ENCODE measurements at places on chromosomes 1 and 21.

GRCh38 chr1:204623365-204623893 lies 62.1 kb downstream of the LRRN2 start:
- no peak for DNase-seq

- no peak for DNase-seq
Observed at GRCh38 chr1:226599636-226600238, 51.2 kb downstream of the STUM start.

DNA sequence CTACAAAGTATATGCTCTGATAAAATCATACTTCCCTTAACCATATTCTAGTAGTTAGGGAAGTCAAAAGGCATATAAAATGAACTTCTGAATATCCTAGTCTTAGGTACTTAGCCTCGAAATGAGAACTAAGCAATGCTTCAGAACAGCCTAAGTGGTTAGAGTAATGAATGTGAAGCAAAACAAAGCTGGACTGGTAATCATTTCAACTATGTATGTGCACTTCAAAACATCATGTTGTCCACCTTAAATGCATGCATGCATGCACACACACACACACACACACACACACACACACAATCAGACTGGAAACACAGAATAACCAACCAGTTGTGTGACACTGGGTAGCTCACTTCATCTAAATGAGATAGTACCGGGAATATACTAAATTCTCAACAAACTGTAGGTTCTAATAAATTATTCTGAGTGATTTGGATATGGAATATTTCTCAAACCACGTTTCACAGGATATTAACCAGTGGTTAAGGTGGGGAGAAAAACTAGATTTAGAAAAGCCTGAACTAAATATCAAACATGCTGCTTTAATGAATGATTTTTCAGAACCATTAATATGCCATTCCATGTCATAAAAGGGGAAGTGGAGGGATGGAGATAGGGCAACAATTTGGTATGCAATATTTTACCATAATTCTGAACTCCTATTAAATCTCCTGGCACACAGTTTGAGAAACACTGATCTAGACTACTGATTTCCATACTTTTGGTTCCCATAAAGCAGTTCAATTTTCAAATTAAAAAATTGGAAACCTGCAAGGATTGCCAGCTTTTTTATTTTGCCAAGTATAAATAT lies 19.5 kb downstream of the RNF115 start:
- DNase-seq, result no peak

- no peak for DNase-seq
Observed at GRCh38 chr21:29235714-29236197, 63.0 kb upstream of the BACH1 start.

- DNase-seq, result no peak
Observed at GRCh38 chr1:56304975-56305374, 274.4 kb downstream of the PLPP3 start.

- no peak for DNase-seq
Observed at GRCh38 chr1:245501633-245502032, 346.8 kb downstream of the KIF26B start.

- DNase-seq, result no peak
Observed at GRCh38 chr21:14995695-14996490, 68.9 kb downstream of the NRIP1 start.

DNA sequence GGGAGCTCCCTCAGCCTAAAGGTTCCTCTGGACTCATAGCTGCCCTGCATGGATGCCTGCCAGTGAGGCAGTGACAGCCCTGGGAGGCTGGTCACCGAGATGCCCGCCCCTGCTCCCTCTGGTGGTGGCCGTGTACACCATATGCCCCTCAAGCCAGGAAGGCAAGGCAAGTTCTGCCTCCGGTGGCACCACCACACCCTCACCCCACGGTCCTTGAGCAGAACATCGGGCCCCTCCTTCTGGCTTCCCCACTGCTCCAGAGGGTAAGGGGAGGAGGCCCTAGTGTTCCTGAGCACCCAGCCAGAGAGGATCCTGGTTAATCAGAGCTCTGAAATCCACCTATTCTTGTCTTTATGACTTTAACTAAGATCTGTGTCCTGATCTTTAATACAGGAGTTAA lies 1.5 kb upstream of the S100A14 start:
- DNase-seq, result peak; percentile 72

DNA sequence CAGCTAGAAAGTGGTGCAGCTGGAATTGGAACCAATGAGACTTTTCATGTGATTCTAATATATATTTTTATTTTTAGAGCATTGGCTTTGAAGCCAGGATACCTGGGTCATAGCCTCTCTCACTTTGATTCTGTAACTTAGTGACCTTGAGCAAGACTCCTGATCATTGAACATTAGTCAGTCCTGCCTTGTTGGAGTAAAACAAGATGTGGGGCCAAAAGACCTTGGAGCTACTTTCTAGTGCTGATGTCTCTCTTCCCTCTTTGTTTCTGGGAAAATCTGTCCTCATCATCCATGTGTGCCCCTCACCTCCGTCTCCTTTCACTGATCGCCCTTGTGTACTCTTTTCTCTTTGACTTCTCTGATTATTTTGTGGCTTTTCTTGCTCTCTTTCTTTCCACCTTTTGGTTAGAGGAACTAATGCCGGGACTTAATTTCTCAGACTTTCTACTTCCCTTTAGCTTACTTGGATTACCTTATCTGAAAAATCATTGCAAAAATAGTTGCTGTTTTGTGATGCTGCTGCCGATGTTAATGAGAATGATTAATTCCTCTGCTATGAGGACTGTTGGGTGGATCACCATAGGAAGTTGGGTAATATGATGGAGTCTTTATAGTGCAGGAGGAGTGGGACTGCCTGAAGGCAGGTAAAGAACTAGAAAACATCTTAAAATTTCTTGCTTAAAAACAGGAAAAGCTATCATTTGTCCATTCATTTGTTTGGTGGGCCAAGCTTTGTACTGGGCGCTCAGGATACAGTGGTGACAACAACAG lies 72.0 kb downstream of the NOS1AP start:
- no peak for DNase-seq

DNA sequence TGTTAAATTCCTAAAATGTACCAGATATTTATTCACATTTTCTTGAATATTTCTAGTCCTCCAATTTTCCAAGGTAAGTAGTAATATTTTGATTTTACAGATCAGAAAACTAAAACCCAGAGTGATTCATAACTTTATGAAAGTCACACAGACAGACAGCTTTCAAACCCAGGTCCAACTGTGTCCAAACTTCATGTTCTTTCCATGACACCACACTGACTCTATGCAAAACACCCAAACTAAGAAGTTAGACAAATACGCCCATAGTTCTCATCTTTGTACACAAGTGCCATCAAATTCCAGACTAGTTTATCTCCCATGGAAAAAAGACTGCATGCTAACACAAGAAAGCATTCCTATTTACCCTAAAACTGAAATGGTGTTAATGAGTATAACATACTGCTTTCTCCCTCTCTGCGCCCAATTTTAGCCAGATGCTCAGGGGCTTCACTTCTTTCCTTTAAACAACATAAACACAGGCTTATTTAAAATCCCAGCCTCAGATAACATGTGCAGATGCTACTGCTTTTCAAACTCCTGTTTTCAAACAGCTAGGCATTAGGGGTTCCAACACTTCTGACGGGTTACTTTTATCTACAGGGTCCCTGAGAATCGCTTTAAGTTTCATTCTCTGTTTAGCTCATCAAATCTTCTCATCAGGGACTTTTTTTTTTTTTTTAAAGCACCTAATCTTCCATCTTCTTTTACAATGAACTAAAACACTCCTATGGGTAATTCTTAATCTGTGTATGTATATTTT lies 44.6 kb downstream of the WASF2 start:
- DNase-seq, result no peak

DNA sequence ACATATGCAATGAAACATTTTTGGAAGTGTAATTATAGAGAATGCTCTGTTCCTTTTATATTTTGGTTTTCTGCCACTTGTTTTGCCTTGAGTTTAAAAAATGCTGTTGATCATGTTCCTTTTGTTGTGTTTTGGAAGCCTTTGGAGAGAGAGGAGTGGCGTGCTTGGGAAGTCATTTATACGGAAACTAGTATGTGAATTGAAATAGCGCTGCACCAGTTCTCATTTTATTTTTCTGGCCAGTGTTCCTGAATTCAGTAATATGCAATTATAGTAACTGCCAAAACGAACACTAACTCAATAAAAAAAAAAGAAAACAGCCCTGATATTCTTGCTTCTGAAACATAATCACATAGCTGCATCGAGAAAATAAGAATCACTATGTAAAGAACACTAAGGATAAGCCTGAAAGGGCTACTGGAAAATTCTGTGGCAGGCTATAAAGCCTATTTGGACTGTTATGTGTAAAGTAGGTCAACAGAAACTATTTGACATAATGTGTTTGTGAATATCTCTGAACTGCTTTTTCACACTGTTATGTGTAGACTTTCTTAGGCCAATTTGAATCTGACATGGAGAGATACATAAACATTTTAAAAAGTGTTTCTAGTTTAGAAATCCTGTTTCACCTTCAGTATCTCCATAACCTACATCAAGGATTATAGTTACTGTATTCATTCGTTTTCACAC lies 742.0 kb downstream of the KCNT2 start:
- DNase-seq, result no peak

DNA sequence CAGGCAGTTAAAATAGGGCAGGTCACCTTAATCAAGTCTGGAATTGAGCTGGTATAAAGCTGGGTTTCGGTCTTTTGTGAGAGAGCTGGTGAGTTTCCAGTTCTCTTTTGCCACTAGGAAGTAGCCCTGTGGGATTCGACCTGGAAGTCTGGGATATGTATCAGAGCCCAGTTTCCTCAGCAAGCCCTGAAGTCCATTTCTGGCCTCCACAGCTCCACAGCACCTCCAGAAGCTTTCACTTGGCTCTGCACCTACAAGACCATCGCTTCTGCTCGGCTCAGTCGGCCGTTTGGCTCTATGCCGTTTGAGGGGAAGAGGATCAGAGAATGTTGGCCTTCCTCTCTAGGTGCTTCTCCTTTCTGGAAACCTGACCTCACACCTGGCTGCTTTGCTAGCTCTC lies 148.0 kb downstream of the GALNT2 start:
- no peak for DNase-seq

DNA sequence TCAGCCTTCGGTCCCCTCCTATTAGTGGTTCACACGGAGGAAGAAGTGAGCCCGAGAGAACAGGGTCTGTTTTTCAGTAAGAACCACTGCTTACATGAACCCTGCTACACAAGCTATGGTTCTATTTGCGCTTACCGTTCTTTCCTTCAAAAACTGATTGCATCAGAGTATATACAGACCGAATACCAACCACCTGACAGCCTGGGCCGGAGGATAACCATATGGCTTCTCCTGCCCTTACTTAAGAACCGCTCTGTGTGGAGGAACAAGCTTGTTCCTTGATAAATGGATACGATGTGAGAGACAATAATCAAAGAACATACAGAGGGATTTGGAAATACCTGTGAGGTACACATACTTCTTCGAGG lies 1.1 kb upstream of the KCNT2 start:
- peak; percentile 3 for DNase-seq

DNA sequence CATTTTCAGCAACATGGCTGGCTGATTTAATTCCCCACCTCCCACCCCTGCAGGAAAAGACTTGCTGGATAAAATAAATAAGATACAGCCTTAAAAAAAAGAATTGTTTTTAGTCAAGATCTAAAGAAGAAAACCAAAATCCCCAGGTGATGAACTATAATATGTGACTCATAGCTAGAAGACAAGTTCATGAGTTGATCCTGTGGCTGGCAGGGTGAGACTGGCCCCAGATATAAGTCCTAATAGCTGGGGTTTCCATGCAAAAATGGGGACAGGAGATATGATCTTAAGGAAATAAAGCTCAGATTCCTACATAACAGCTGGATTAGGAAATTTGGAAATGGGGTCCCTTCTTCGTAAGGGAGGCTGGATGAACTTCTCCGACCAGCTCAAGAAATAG lies 21.9 kb upstream of the RGSL1 start:
- no peak for DNase-seq

DNA sequence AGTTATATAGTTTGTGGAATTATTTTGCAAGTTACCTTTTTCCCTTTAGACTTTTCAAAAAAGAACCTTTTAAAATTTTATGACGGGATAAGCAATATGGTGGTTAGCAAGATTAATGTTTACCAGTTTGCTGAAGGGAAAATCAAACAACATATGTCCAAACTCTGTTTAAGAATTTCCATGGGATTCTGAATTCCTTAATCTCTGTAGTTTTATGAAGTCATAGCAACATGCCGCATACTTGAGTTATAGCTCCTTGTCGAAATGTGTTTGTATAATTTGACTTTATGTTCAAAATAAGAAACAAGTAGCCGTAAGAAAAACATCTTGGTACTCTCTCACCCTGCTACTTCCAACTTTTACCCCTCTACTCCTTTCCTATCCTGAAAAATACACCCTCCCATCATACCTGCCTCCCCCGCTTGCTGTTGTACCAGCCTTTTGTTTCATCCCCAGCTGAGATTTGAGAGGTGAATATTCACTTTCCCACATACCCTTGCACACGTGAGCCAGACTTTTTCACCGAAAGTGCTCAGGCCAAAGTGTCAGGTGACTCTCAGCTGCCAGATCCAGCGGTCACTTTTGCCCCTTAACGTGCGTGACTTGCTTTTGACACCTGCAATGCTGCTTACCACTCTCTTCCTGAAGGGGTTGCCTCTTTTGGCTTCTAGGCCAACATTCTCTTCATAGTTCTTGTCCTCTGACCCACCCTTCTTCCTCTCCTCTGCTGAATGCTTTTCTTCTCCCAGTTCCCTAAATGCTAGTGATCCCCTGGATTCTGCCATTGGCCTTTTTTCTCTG lies 83.5 kb upstream of the ZNF326 start:
- no peak for DNase-seq

Measured in activated naive CD4-positive, alpha-beta T cell treated with Interleukin-2 at 50 U/mL for 16 hours (primary cell).